NCI-H510A treated with DMSO at 0.1 percent for 48 hours (cell line): ENCODE measurements at places on chromosomes 4 and X.
A peak's percentile ranks its signal among the peaks of the same experiment; 100 is the strongest.

- no peak for DNase-seq
Observed at GRCh38 chr4:109728385-109728784, 1.5 kb downstream of the PLA2G12A start.

DNA sequence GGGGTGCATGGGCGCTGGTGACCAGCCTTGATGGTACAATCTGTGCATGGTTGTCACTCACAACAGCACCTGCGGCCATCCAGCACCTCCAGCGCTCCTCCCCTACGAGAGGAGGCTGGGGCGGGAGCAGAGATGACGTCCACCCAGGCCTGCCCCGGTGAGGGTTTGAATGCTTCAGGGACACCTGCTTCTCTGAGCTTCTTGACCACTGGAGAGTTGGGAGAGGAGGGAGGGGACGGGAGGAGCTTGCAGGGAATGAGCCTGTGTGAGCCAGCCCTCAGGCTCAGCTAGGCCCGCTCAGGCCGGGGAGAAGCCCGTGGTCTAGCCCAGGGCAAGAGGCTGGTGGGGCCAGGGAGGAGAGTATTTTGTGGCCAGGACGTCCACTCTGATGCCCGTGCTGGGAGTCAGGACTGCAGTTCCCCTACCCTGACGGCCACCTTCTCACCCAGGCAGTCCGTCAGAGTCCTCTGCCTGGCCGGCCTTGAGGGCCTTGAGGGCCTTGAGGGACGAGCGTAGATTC, 59.2 kb downstream of the CPZ start:
- no peak for DNase-seq

DNA sequence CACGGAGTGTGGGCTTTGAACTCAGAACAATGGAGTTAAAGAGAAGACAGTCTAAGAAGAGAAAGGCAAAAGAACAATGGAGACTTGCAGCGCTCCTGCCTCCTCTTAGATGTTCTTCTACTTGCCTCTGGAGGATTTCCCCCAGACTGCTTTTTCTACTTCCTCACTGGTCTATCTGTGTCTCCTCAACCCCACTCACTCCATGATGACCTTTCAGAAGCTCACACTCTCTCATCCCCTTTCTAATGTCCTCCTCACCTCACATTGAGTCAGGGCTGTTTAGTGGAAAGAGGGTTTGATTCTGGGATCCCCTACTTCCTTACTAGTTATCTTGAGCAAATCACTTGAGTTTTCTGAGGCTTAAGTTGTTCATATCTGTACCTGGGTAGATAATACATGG, 12.2 kb upstream of the HERC6 start:
- no peak for DNase-seq

GRCh38 chr4:139050446-139050845, 34.9 kb downstream of the NOCT start:
- DNase-seq = no peak

GRCh38 chrX:9745417-9746115, 20.1 kb downstream of the GPR143 start:
- no peak for DNase-seq

GRCh38 chr4:152325831-152326230, 210.1 kb downstream of the FBXW7 start:
- no peak for DNase-seq

DNA sequence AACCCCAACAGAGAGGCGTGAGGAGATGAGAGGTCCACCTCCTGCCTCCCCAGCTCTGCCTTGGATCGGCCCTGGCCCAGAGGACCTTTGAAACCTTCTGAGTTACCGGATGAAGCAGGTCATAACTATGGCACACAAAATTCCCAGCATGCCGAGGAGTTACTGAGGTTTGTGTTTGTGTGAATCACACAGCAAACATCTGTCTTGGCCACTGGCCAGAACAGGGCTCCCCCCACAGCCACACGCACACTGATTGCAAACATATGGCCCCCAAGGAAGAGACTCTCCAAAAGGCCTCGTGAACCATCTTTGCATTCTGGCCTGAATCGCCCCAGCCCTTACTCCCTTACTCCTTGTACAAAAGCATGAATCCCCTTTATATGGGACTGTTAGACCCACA, 18.9 kb downstream of the RPS4X start:
- no peak for DNase-seq

GRCh38 chr4:47525154-47525819, 40.2 kb downstream of the ATP10D start:
- no peak for DNase-seq

DNA sequence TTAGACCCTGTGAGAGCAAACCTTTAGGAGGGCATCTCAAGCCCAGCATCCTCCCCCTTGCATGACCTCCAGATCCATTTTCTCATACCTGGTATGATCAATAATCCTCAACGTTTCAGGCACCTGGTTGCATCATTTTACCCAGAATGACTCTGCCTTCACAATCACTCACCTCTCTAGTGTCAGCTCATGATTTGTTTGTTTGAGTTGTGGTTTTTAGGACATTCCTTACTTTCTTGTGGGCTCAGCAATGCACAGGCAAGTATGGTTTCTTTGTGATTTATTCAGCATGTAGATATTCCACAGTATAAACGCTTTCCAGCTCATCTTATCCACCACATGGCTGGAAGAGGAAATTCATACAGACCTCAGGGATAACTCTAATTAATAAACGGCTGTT, 93.6 kb upstream of the CPEB2 start:
- DNase-seq = peak; percentile 0

DNA sequence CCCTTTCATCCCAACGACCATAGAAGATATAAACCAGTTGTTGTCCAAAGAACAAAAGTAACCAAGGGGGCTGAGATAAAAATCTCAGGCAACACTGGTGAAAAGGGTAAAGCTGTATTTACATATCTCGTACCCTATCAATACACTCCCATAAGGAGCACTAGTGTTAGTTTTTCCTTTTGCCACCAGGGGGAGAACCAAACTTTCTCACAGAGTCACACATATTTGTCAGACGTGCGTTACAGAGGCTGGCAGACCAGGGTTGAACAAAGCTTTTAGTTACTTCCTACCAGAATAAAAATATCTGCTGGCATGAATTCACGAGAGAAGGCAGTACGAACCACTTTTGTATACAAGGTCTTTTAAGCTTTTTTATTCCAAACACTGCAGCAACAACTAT, 88.3 kb downstream of the AMELX start:
- no peak for DNase-seq

DNA sequence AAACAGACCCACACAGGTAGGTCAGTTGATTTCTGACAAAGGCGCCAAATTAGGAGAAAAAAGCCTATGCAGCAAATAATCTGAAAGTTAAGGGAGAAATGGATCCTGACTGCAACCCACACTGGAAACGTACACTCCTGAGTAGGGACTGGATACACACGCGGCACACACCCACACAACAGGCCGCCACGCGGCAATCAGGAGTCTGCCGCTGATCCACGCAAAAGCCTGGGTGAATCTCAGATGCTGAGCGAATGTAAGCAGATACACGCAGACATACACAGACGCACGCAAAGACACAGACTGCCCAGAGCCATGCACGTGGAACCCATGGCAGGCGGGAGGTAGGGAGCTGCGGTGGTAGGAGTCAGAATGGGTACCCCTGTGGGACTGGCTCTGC, 21.7 kb downstream of the LRPAP1 start:
- no peak for DNase-seq
